Effector memory CD4-positive, alpha-beta T cell (primary cell): ENCODE measurements at places on chromosomes 5 and 9.

- DNase-seq: no peak
Observed at GRCh38 chr5:145237843-145238242, 597.3 kb downstream of the PRELID2 start.

DNA sequence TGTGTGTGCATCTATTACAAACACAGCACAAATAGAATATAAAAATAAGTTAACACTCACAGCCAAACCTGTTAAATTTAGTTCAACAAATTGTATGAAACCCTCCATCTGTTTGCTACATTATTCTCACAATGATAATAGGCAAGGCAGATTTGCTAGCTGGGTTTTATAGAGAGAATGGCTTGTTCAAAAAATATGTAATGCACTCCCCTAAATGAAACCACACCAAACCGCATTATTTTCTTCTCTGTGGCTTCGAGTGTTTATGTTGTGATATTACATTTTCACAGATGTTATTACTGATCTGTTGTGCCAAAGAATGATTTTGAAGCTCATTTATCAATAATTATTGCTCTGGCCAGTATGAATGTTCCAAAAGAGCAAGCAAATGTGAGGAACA, 92.9 kb downstream of the SPATA31D1 start:
- DNase-seq: no peak

DNA sequence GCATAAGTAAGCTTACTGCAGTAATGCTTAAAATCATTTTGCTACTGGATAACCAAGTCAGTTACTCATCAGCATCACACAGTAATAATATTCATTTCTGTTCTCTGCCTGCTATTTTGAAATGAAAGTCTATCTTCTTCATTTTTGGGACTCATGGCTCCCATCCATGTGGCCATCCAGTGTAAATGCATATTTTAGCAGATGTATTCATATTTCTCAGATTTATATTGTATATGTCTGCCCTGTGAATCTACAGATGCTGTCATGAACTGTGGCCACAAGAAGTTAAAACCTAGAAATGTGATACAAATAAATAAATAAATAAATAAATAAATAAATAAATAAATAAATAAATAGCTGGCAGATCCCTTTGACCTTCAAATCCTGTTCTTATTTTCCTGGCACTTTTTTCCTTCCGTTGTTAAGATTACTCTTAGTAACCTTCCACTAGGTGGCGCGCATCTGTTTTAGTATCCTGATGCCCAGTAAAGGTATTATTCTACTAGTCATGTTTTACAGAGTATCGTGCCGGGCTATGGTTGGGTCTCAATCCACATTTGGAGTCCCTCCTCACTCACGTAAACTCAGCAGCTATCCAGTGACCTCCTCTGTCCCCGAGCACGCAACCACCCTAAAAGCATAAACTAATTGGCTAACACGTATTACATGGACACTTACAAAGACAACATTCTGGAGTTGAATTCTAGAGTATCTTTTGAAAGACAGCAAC, 79.2 kb upstream of the IL7R start:
- DNase-seq: peak; percentile 51

DNA sequence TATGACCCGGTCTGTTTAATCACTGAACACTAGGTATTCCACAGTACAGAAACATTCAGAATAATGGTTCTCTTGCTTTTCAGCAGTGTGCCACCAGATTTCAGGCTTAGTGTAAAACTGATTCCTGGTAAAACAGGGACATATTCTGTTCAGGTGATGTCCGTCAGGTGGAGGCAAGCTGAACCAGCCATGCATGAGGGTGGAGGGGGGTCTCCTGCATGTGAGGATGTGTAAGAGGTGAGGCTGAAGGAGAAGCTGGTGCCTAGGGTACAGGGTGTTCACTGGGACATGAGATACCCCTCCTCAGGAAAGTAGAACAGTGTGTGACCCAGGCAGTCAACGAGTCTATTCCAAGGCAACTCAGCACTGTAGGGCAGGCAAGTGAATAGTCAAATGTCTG, 563.9 kb downstream of the BNC2 start:
- DNase-seq: no peak

- no peak for DNase-seq
Observed at GRCh38 chr5:168843277-168844015, 264.3 kb upstream of the PANK3 start.

GRCh38 chr9:86795823-86796553, 151.3 kb downstream of the GAS1 start:
- no peak for DNase-seq

GRCh38 chr9:3742586-3742985, 216.8 kb upstream of the RFX3 start:
- DNase-seq: no peak

- no peak for DNase-seq
Observed at GRCh38 chr5:95241-95980, 3.4 kb downstream of the PLEKHG4B start.

DNA sequence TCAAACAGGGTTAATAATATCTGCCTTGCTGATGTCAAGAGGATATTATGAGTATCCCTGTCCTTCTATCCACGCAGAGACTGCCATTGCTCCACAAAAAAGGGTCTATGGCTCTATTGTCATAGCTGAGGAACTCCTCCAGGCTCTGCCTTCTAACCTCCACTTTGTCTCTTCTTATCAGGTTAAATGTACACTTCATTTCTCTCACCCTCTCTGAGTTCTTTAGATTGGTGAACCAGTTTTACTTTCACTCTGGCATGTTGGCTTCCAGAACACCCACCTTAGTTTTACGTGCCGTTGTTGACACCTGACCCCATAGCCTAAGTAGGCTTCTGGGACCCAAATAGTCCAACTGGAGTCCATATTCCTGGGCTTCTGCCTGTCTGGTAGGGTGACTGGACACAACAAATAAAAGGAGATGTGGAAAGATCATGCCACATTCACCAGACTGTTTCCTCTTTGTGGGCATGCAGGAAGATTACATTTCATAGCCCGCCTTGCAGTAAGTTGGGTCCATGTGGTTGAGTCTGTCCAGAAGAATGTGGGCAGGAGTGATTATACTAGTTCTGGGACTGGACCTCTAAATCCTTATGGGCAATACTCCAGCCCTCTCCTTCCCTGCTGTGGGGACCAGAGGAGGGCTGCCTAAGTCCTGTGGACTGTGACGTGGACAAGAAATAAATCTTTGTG, 350.4 kb upstream of the CLINT1 start:
- no peak for DNase-seq

- no peak for DNase-seq
Observed at GRCh38 chr5:64811050-64811640, 42.4 kb downstream of the CWC27 start.

DNA sequence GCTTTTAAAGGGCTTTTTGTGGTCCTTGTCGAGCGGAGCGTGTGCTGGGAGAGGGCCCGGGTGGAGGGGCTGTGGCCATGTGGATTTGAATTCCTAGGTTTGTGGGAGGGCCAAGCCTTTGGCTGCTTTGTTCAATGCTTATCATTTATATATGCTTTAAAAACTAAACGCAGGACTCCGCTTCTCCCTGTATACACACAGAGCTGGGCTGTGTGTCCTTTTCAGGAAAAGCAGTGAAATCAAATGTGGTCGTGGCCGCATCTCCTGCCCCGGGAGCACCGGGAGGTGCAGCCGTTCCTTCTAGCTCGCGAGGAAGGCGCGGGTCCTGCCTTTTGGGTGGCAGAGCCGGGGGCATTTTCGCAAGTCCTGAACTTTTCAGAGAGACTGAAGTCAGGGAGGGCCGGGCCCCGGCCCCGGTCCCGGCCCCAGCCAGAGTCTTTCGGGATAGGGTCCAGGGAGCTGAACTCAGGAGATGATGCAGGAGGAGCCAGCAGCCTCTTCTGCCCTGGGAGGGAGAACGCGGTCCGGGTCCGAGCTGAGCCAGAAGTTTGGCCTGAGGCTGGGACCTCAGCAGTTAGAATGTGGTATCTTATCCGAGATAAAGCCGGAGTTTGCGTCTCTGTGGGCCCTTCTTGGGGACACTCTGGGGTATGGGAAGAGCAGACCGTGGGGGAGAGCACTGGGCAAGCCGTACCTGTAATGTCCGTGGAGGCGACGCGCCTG, 158.8 kb downstream of the C9orf152 start:
- DNase-seq: no peak

GRCh38 chr9:117247266-117247665, 167.6 kb downstream of the ASTN2 start:
- DNase-seq: no peak

DNA sequence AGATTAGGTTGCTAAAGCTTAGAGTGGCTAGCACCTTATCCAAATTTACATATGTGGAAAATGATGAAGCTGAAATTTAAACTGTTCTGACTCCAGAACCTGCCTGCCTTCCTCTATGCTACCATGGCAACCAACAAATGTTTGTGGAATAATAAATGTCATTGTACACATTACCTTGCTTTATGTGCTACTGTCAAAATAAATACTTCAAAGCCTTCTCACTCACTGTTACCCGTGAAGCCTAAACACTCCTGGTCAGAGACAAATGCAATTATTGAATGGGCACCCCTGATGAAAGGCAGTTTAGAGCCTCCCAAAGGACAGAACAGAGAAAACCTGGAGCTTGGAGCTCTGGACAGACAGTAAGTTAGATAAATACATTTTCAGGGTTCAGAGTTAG, 158.6 kb downstream of the FAM114A2 start:
- DNase-seq: no peak

DNA sequence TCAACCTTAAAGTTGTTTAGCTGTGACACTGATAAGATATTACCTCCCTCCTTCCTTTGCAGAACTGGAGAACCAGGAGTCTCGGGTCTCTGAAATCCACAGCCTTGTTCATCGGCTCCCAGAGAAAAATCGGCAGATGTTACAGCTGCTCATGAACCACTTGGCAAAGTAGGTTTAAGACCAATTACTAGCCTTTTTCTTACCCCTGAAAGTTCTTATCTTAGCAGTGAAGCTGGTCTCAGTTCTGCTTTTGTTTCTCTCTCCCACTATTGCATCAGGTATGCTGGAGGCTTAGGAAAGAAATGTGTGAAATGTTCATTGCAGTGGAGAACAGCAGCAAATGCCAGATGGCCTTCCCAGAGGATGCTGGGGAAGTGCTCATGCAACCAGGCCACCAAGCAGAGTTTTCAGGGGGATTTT, 287.4 kb downstream of the ARHGAP26 start:
- DNase-seq: no peak

DNA sequence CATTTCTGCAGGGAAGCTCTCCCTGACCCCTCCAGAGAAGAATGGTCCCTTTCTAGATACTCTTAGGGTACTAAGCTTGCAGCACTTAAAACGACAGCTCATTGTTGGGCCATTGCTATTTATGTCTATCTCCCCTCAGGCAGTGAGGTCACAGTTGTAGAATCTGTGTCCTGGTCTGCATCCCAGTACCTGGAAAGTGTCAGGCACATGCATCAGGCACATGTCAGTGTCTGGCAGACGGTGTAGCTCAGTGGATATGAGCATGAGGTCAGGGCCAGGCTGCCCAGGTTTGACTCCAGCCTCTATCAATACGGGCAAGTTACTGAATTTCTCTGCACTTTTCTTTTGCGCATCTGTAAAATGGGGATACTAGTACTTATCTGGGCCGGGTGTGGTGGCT, 22.2 kb upstream of the EEIG1 start:
- no peak for DNase-seq

GRCh38 chr5:151775025-151775606, 3.4 kb downstream of the G3BP1 start:
- DNase-seq: no peak

DNA sequence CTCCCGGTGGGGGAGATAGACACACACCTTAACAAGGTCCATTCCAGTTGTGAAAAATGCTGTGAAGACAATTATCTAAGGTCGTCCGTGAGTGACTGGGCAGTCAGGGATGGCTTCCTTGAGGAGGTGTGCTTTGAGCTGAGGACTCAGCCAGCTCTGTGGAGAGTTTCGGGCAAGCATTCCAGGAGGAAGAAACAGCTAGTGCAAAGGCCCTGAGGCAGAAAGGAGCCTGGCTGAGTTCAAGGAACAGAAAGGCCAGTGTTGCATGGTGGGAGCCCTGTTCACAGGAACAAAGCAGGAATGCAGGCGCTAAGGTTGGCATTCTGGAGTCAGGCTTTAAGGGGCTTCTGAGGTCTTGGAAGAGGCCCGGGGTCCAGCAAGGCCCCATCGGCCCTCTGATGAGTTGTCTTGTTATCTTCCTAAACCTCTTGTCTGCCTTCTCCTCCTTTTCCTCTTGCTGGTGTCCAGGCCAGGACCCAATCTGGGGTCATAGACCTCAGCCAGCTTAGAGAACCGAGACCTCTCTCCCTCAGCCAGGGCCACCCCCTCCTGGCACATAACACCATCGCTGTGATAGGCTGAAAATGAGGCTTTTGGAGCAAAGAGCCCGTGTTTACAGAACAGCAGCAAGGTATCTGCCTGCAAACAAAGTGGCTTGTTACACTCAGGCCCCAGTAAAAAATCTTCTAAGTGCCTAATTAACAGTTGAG, 270.2 kb upstream of the MVB12B start:
- DNase-seq: no peak

- no peak for DNase-seq
Observed at GRCh38 chr9:134537951-134538641, 103.5 kb upstream of the COL5A1 start.

DNA sequence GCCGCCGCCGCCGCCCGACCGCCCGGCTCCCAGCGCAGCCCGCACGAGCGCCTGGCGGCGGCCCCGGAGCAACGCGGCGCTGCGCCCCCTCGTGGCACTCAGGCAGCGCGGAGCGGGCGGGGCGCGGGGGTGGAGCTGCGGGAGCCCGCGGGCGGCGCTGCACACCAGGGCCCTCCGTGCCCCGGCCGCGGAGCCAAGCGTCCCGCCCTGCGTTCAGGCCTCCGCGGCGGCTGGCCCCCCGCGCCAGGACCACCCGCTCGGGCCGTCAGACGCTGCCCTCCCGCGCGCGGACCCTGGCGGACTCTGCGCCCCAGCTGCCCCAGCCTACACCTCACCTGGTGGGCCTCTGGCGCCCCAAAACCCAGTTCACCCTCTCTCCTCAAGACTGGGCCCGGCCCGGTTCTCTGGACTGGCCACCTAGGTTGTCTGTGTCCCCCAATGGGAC, at the start of gene RASGEF1C:
Gene RASGEF1C (minus strand): TSS at position 75 of the 445 bp plus-strand sequence. CDS start 71,159 bp downstream, outside the sequence.
- DNase-seq: no peak

- DNase-seq: no peak
Observed at GRCh38 chr5:154470137-154470536, 7.9 kb downstream of the HAND1 start.

DNA sequence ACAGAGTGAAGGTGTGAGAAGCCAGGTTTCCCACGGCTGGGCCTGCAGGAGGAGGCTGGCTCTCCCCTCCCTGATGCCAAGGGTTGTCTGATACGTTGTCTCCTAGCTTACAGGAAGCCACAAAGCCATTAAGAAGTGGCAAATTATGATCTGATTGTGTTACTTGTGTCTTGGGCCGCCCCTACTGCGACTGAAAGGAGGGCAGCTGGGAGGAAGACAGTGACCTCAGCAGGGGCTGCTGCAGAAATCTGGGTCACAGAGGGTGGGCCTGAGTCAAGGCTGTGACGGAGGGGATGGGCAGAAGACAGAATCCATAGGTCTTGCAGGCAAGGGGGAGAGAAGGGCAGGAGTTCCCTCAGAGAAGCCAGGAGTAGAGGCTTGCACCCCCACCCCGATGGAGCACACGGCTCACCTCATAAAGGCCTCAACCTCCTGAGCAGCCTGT, 145.0 kb downstream of the FSTL4 start:
- DNase-seq: peak; percentile 17

- no peak for DNase-seq
Observed at GRCh38 chr9:132239518-132239917, 77.7 kb downstream of the NTNG2 start.
